Transverse colon (tissue), 4 donors: ENCODE measurements at places on chromosomes 1 and 21. TPM values are rescaled to one million over a fixed set of nuclear protein-coding genes. Genes with fewer than 3 reads are reported as not detected.

- no peak for DNase-seq
These were observed 149.2 kb downstream of the PPIAL4G start for GRCh38 chr1:148333875-148334338.

- DNase-seq, result peak; percentile 75
These were observed 19.5 kb upstream of the NCMAP start for GRCh38 chr1:24536391-24536840.

DNA sequence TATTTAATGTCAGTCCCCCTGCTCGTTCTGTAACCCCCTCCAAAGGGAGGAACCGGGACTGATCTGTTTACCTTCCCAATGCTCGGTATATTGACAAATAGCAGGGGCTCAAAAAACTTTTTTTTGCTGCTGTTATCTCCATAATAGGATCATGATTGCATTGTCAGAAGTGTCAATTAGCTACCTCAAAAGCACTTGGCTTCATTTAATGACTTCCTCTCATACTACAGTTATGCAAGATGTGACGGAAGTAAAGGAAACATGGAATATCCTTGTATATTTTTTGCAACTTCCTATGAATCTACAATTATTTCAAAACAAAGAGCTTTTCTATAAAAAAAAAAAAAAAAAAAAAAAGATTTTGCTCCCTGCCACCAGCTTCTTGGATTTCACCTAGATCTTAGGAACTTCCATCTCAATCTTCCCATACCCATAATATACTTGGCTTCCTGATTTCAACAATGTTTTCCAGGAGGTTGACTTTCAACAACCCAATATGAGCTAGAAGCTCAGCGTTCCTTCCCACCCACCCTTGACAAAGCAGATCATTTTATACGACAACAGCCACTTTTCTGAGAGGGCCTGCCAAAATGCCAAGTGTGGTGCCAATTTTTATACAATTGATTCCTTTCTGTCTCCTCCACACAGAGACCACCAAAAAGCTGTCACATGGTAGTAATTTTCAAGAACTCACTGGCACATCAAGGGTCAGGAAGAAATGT lies 71.7 kb downstream of the SETD4 start:
- DNase-seq, result no peak

TMEM240 gene
- total RNA-seq, result 27.3 TPM

- no peak for DNase-seq
These were observed 78.8 kb upstream of the RBM34 start for GRCh38 chr1:235239851-235240250.

LRP8 gene
- total RNA-seq, result 0.37 TPM
